ENCODE measurements at places on chromosomes 2 and 18.

DNA sequence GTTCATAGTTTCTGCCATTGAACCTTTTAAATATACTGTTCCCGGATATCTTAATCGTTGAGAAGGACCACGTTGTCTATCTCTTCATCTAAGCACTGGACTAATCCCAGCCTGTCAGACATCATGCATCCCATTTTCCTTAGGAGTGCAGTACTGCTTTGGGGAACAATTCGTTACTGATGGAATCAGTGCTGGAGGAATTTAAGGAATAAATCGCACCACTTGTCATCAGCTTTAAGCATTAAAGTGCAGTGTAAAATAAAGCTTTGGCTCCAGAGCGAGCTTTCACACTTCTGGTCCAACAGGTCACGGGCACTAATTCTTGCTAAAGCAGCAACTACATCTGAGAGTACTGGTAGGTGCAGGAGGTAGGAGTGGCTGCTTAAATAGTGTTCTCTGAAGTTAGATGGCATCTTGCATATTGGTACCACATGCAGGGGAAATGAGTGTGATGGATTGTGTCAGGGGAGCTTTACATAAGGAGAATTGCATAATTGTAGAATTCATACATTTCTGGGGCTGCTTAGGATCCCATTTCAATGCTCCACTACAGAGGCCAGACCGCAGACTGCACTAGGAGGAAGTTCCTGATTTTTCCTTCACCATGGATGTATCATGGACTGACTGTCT lies 105.7 kb upstream of the RASGRP3 start:
- no peak for DNase-seq

DNA sequence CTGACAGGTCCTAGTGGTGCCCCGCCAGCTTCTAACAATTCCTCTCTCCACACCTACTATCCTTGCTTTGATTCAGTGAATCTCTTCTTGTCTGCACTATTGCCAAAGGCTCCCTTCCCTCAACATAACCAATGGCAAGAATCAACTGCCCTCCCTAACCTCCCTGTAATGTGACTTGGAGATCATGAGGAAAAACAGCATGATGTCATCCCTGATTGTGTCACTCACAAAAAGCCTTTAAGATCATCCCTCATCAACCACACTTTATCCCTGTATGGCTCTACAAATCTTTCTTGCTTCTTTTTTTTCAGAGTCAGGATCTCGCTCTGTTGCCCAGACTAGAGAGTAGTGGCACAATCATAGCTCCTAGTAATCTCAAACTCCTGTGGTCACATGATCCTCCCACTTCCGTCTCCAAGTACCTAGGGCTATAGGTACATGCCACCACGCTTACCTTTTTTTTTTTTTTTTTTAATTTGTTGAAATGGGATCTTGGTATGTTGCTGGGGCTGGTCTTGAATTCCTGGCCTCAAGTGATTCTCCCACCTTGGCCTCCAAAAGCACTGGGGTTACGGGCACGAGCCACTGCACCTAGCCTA lies 19.7 kb downstream of the SAP130 start:
- no peak for DNase-seq

GRCh38 chr2:54613794-54614257 lies 109.6 kb upstream of the EML6 start:
- DNase-seq = peak; percentile 61

- peak; percentile 74 for DNase-seq
Measured at GRCh38 chr2:238518172-238518820, 91.6 kb downstream of the ASB1 start.

DNA sequence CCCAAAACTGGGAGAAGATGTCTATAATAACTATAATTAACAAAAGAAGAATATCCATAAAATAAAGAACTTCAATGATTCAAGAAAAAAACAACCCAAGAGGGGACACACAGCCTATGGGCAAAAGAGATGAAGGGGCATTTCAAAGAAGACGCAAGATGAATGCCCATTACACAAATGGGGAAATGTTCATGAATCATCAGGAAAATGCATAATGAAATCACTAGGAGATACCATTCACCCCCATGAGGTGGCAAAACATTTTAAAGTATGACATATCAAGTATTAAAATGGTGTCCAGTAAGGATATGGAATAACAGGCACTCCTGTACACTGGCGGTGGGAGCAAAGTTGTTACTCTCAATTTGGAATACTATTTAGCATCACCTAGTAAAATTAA lies 183.3 kb downstream of the TXNL1 start:
- no peak for DNase-seq

DNA sequence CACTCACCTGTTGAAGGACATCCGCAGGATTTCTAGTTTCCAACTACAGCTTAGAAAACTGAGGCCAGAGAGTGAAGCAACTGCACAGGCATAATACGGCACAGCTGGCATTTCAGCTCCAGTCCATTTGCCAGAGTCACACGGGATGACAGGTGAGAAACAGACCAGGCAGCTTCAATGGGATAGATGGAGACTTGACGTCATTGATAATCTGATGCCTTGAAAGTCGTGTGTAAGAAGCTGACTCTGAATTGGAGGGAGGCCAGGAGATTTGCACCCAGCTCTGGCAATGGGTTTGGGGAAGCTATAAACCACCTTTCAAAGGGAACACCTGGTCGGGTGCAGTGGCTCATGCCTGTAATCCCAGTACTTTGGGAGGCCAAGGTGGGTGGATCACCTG lies 12.4 kb upstream of the DNMT3A start:
- no peak for DNase-seq

- DNase-seq = peak; percentile 60
Measured at GRCh38 chr2:241620419-241620769, 16.6 kb downstream of the THAP4 start.

DNA sequence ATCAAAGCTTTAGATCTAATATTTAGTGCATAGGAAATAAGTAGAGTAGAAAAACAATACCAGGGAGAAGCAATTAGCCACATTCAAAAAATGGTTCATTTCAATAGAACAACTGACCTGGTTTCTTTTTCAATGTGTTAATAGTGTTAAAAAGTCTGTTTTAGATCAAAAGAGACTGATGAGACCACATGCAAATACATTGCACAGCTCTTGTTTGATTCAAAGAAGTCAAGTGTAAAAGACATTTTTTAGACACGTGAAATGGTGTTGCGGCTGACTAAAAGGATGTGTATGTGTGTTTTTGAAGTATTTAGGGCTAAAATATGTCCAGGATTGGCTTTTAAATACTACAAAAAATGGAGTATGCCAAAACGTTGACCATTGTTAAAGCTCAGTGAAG lies 1.2 kb upstream of the AOX1 start:
- DNase-seq = no peak

GRCh38 chr2:190984595-190984994 lies 29.4 kb downstream of the STAT1 start:
- peak; percentile 69 for DNase-seq

GRCh38 chr2:160241251-160242137 lies 41.4 kb upstream of the ITGB6 start:
- peak; percentile 88 for DNase-seq

DNA sequence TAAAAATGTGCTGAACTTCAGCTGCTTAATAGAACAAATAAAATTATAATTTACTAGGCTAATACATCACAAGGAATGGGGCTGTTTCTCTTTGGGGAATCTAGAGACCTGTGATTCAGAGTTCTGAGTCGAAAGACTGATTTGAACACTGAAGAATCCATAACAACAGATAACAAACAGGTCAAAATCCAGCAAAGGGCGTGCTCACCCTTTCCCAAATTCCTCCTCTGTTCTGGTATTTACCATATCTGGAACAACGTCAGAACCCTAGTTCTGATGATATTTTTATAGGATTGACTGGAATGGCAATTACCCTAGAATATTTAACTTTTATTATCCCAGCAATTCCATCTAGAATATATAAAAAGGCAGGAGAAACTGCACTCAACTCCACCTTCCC lies 66.0 kb upstream of the ITGA6 start:
- no peak for DNase-seq

DNA sequence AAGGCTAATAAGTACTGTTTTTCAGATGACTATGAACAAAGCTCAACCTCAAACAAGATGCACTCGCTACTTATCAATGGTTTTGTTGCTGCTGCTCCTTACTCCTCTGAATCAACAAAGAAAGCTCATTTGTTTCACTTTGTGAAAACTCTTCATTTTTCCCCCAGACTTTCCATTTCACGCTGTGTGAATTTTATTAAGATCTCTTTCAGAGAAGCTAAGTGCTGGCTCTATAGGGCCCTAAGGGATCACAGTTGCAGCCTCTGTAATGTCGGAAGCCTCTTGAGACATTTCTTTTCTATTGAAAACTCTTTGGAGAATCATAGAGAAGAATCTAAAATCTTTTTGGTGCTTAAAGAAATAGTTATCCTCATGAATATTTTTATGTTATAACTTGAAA lies 209.8 kb downstream of the CD226 start:
- no peak for DNase-seq

DNA sequence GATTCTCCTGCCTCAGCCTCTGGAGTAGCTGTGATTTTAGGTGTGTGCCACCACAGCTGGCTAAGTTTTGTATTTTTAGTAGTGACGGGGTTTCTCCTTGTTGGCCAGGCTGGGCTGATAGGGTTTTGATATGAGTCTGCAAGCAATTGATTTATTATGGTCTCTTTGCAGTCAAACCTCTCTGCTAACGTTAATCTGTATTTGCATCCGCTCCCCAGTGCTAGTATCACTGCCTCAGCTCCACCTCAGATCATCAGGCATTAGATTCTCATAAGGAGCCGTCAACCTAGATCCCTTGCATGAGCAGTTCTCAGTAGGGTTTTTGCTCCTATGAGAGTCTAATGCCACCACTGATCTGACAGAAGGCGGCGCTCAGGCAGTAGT lies 19.0 kb downstream of the HAT1 start:
- DNase-seq = no peak

GRCh38 chr2:18630101-18630500 lies 40.7 kb upstream of the NT5C1B start:
- peak; percentile 65 for DNase-seq

DNA sequence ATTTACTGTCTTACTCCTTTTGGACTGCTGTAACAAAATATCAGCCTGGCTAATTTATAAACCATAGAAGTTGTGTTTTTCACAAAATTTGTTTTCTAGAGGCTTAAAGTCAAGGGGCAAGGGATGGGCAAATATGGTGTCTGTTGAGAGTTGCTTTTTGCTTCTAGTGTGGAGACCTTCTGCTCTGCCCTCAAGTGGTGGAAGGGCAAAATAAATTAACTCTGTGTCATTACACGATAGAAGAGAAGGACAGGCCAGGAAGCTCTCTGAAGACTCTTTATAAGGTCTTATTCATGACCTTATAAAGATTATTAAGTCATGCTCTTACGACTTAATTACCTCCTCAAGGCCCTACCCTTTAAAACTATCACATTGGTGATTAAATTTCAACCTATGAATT lies 181.2 kb upstream of the LRATD1 start:
- DNase-seq = peak; percentile 22

DNA sequence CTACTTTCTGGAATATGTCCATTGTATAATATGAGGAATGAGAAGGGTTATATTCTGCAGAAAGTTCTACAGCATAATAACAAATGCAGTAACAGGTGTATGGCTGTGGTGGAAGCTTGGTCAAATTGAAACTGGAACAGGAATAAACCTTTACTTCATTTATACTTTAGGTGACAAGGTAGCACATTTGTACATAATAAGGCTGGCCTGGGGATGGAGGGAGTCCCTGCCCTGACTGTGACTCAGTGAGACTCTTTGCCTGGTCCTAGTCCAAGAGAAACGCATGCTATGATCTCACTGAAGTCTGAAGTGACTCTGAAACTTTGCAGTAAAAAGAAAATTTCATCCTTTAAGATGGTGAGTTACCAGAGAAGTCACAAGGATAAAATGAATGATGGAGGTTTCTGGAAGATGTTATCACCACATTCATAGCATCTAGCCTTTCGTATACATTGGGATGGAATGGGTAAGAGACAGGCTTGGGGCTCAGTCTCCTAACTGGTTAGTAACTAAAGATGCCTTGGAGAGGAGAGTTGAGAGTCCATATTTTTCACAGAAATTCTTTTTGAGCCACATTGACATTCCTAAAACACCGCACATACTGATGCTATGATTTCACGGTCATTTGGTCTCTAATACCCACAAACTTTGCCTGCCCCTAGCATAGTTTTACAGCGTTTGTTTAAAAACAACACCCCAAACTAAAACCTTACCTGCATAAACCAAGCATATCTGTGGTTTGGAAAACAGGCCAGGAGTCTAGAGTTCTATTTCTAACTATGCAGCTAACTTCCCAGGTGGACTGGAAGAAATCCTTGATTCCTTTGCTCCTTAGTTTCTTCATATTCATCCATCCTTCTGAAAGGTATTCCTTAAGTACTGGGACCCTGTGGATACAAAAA lies 42.4 kb upstream of the NABP1 start:
- peak; percentile 94 for DNase-seq

GRCh38 chr18:33944493-33944892 lies 280.2 kb downstream of the NOL4 start:
- DNase-seq = no peak

GRCh38 chr2:104378853-104379374 lies 475.0 kb upstream of the POU3F3 start:
- no peak for DNase-seq

DNA sequence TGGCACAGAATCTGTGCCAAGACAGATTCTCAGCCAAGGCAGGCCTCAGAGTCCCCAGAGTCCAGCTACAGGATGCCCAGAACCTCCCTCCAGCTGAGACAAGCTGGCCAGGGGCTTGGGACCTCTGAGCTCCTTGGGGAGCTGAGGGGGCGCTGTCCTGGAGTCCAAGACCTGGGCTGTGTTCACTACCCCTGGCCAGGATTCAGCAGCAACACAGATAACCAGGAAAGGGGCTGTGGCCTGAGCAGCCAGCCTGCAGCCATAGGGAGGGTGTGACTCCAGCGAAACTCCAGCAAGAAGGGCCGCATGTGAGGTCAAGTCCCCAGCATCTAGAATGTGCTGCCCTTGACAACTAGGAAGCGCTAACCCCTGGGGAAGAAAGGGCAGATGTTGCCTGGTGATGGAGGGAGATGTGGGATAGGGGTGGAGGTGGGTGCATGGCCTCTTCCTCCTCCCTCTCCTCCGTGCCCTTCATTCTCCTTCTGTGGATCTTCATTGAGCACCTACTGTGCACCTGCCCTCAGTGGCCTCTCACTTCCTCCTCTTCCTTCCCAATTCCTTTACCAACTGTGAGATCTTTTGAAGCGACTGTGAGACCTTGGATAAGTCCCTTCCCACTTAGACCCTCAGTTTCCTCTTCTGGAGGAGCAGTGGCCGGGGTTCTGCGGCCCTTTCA lies 7.7 kb upstream of the ARID5A start:
- DNase-seq = no peak

DNA sequence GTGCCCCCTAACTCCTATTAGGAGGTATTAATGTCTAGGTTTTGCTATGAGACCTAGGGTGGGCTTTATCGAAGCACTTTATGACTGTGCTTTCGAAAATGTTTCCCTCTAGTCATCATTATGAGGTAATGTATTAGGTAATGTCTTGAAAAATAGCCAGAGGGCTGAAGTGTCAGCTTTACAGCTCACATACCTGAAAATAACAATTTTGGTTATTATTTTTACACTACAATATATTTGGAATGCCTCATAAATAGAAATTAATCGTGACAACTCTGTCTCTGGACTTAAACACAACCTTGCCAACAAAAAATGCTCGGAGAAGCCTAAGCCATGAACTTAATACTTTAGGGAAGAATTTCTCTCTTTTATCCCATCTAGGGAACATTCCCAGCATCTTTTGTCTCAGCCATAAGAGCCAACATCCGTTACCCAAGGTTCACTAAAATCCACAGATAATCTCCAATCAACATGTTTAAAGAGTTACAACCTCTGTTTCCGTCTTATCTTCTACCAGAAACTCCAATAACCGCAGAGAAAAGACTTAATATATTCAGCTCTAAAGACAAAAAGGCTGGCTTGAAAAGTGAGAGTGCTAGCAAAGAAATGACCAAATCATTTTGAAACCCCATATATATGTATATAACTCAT lies 130.9 kb upstream of the RND3 start:
- peak; percentile 51 for DNase-seq

- DNase-seq = no peak
Measured at GRCh38 chr2:233663911-233664310, 7.8 kb upstream of the UGT1A9 start.
